ENCODE measurements at places on chromosomes 7 and 10.

DNA sequence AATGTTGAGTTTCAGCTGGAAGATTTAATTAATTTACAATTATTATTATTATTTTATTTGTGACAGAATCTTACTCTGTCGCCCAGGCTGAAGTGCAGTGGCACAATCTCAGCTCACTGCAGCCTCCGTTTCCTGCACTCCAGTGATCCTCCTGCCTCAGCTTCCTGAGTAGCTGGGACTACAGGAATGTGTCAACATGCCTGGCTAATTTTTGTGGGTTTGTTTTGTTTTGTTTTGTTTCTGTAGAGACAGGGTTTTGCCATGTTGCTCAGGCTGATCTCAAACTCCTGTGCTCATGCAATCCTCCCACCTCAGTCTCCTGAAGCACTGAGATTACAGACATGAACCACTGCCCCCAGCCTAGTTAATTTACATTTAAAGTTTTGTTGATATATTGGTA is 93.8 kb upstream of the MEOX2 start:
- no peak overlapping the region for H3K27ac ChIP-seq
- no peaks in the 10 kb centered on the region for H3K27me3 ChIP-seq
- H3K36me3 ChIP-seq, result no peaks in the 10 kb centered on the region

DNA sequence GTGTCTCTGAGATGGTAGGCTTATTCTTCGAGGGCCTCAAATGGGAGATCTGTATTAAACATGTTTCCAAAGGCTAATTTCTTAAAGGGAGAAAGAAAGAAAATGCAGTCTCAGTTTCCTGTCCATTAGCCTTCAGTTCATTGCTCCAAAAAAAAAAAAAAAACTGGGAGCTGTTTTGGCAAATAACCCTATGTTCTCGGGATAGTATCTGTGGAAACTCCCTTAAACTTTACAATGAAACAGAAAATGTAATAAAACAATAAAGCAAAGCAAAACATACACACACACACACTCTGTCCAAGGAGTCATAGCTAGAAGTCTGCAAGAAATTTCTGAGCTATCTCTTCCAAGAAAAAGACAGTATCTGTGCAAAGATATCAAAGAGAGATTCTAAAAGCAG is 172.5 kb upstream of the CELF2 start:
- peaks cover 18% of the 10 kb centered on the region for H3K27me3 ChIP-seq
- H3K4me1 ChIP-seq, result no peaks in the 10 kb centered on the region
- H3K27ac ChIP-seq, result no peak overlapping the region
- H3K4me3 ChIP-seq, result no peak overlapping the region
- H3K36me3 ChIP-seq, result no peaks in the 10 kb centered on the region
- no peak for DNase-seq

DNA sequence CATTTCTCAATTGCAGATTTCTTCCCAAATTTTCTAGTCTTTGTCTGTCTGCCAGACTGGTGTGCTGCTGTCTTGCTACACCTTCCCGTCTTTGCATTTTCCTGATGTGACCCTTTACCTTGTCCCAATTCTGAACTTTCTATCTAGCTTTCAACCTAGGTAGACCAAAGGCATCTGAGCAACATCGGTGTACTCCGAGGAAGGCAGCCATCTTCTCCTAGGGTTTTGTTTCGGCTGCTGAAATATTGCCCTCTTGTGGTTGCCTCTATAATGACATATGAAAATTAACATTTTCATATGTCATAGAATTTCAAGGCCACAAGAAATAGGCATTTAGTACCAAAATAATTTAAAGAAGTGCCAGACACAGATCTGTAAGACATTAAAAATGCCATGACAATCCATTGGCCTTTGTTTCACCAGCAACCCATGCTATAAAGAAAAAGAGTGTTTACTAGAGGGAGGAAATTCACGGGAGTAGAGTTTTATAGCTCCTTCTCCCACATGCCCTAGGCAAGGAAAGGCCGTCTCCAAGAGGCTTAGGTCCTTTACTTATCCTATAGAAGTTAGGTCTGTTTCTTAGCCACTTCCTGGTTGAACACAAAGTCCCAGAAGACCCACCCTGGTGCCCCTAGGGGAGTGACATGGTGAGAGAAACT is 23.4 kb downstream of the OR9A2 start:
- peaks cover 16% of the 10 kb centered on the region for H3K27me3 ChIP-seq
- H3K27ac ChIP-seq, result peak overlapping the region; percentile 59
- H3K4me3 ChIP-seq, result peak overlapping the region; percentile 75
- peaks cover 7% of the 10 kb centered on the region for H3K4me1 ChIP-seq
- no peaks in the 10 kb centered on the region for H3K36me3 ChIP-seq

DNA sequence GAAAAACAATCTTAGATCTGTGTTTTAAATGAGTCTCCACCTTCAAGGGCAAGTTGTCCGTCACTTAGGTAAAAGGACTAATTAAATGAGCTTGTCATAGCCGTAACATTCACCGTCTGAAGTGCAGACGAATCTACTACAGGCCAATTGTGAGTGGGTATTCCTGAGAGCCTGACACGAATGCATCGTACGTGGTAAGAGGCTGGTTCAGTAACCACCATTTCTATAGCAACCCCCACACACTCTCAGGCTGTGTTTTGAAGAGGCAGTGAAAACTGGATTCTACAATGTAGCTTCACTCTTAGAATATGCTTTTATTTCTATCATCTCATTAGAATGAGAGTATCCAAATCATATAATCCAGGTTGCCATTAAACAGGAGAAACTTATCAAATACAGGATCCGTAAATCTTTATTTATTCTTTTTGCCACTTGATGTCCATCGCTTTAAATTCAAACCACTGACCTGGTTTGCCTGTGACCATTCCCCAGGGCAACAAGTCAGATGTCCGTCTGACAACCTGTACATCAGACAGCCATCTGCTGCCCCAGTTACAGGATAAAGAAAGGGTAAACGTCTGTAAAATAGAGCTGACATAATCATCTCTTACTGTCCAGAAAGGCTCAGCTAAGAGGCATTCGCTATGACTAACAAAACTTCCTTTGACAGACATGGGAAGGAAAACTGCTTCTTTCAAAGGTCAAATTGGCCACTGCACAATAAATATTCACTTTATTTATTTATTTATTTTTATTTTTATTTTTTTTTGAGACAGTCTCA is 70.3 kb upstream of the NMT2 start:
- H3K27ac ChIP-seq, result no peak overlapping the region
- H3K36me3 ChIP-seq, result no peaks in the 10 kb centered on the region
- peaks cover 2% of the 10 kb centered on the region for H3K4me1 ChIP-seq
- no peak for DNase-seq
- no peaks in the 10 kb centered on the region for H3K27me3 ChIP-seq
- H3K4me3 ChIP-seq, result no peak overlapping the region

GRCh38 chr7:135168489-135169140 is 1.9 kb downstream of the CYREN start:
- H3K4me3 ChIP-seq, result peak overlapping the region; percentile 96
- no peaks in the 10 kb centered on the region for H3K27me3 ChIP-seq
- H3K36me3 ChIP-seq, result peaks cover 52% of the 10 kb centered on the region
- no peak for DNase-seq
- peak overlapping the region; percentile 95 for H3K27ac ChIP-seq

GRCh38 chr7:16753102-16753931 is at the start of gene TSPAN13:
TSPAN13 (plus strand) TSS chr7:16753755; CDS start chr7:16753968, 213 bp downstream.
- peaks cover 8% of the 10 kb centered on the region for H3K4me1 ChIP-seq
- peak; percentile 90 for DNase-seq
- H3K36me3 ChIP-seq, result peaks cover 2% of the 10 kb centered on the region
- no peak within 1 kb of the TSS for H3K27ac ChIP-seq
- peaks cover 44% of the 10 kb centered on the region for H3K27me3 ChIP-seq

DNA sequence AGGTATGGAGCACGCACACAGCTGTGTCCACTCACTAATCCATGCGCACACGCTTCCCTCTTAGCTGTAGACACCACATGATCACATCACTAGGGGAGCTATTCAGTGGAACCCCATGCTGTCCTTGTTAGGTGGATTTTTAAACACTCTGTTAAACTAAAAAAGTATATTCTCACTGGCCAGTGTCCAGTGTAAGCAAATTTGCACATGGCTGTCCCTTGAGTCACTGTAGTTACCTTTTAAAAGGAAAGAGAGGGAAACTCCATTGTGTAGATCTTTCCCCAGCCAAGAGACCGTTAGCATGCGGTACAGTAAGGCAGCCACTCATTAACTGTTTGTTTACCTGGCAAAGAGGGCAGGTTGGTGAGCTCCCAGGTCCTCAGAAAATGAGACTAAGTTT is 81.6 kb upstream of the INSYN2A start:
- no peaks in the 10 kb centered on the region for H3K4me1 ChIP-seq
- H3K36me3 ChIP-seq, result no peaks in the 10 kb centered on the region
- DNase-seq, result no peak
- no peak overlapping the region for H3K27ac ChIP-seq
- peaks cover 5% of the 10 kb centered on the region for H3K27me3 ChIP-seq

DNA sequence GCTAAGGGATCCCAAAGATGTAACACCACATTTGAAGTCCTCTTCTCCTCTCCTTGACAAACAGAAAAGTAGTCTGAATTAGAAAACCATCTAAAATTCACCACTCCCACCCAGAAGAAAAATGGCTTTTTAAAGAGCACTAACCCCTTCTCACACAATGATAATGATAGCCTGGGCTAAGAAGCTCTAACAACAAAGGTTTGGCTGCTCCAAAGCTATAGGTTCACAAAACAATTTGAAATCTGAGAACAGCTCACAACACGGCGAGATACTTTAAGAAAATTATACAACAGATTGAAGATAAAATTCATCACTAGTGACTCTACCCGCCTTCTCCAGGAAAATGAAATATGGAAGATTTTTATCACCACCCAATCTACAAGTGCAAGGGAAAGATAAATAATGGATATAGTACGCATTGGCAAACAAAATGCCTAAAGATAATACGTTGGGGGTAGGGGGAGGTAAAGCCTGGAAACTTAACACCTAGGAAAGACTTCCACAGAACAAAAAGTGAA is 7.4 kb downstream of the ITGB1 start:
- H3K4me1 ChIP-seq, result peaks cover 30% of the 10 kb centered on the region
- no peak for DNase-seq
- no peaks in the 10 kb centered on the region for H3K27me3 ChIP-seq
- no peak overlapping the region for H3K4me3 ChIP-seq

GRCh38 chr7:149370790-149371189 is 90.1 kb downstream of the ZNF777 start:
- no peak overlapping the region for H3K27ac ChIP-seq
- no peak overlapping the region for H3K4me3 ChIP-seq
- no peak for DNase-seq
- no peaks in the 10 kb centered on the region for H3K4me1 ChIP-seq
- H3K36me3 ChIP-seq, result no peaks in the 10 kb centered on the region

DNA sequence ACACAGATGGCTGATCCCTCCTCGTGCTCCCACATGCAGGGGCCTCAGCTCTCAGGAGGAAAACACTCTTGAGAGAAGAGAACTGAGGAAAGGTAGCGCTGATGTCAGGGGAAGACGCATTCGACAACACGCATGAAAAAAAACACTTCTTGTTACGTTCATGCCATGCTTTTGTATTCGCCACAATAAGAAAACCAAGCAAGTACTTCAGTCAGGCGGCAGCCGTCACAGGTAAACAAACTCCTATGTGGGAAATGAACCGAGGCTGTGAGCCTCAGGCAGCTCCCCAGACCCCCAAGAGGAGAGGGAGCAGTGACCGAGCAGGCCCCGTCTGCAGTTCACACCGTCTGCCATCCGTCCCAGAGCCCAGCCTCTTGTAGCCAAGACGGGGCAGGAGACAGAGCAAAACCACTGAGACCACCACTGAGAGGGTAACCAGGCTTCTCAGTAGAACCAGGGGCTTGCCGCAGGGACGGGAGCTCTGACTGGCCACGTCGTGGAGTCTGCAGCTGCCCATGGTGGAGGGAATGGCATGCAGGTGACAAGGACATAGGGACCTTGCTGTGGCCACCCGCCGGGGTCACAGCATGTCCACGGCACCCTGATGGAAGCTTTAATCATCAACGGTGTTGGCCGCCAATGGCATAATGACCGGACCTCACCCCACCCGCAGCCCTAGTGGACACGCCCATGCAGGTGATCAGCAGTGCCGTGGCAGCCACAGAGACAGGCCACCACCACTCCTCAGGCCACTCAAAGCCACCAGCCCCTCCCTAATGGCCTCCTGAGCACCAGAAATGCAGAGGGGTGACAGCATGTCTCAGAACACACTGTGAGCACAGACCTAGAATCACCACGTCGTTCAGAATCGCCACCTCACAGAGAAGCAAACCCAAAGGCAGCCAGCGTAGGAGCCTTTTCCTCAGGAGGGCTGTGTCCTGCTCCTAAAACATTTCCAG is 304.3 kb downstream of the PTPRN2 start:
- H3K36me3 ChIP-seq, result no peaks in the 10 kb centered on the region
- H3K27ac ChIP-seq, result no peak overlapping the region
- H3K4me3 ChIP-seq, result no peak overlapping the region
- DNase-seq, result no peak

- peak within 1 kb of the TSS; percentile 98 for H3K4me3 ChIP-seq
- peaks cover 39% of the 10 kb centered on the region for H3K4me1 ChIP-seq
- DNase-seq, result peak; percentile 99
- peaks cover 7% of the 10 kb centered on the region for H3K27me3 ChIP-seq
- H3K36me3 ChIP-seq, result no peaks in the 10 kb centered on the region
These were observed at the start of gene POLR1F for GRCh38 chr7:19708397-19709248. POLR1F (minus strand) TSS chr7:19709037; CDS start chr7:19709016, 21 bp downstream.

- H3K4me3 ChIP-seq, result no peak overlapping the region
- no peak for DNase-seq
- no peaks in the 10 kb centered on the region for H3K27me3 ChIP-seq
These were observed 129.8 kb upstream of the TMEM229A start for GRCh38 chr7:124162667-124163066.
